ENCODE measurements at places on chromosomes 4 and X.

DNA sequence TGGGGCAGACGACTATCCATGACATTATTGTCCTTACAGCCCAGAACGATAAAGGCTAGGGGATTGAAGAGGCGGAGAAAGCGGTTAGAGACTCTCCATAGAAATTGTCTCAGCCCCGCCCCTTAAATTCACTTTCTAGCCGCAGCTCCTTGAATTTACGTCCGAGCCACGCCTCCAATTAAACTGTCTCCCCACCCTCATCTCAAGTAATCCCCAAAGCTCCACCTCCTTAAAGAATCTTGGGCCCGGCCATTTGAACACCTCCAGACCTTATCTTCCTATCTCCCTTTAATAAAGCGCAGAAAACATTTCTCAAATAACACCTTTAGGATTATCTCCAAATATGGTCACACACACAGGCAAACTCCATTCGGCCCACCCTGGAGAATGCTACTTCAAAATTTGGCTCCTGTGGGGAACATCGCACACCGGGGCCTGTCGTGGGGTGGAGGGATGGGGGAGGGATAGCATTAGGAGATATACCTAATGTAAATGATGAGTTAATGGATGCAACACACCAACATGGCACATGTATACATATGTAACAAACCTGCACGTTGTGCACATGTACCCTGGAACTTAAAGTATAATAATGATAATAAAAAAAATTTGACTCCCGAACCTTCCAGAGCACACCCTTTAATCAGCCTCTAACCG, 7.2 kb upstream of the MAGIX start:
- no peak for DNase-seq

DNA sequence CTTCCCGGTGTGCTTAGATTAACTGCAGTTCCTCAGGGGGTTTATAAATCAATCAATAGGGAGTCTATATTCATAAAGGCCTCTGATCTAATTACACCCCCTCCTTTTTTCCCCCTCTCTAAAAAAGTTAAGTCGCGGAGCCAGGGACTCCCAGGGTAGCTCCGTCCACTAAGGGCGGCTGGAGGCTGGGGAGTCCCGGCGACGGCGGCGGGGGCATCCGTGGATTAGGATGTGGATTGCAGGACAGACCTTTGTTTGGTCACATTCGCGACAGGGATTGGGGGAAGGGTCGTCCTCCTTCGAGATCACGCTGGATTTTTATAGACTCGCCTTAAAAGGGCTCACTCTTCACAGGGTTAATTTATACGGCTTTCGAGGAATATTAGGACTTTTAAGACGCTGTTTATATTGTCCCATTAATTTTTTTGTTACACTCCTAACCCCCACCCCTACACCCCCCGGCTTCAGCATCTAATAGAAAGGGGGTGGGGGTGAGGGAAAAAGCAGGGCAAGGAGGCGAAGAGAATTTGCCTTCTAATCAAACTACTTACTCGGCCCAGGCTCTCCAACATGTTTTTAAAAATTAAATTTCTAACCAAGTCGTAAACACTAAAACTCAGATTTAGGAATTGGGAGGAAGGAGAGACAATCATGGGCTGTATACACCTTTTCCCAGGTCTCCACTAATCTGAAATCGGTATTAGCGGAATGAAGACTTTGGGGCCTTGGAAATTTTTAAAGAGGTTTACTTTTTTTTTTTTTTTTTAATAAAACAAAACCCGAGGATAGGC, 8.5 kb downstream of the PITX2 start:
- DNase-seq = no peak

- DNase-seq = no peak
Measured at GRCh38 chrX:71302461-71303213, 1.1 kb downstream of the ITGB1BP2 start.

DNA sequence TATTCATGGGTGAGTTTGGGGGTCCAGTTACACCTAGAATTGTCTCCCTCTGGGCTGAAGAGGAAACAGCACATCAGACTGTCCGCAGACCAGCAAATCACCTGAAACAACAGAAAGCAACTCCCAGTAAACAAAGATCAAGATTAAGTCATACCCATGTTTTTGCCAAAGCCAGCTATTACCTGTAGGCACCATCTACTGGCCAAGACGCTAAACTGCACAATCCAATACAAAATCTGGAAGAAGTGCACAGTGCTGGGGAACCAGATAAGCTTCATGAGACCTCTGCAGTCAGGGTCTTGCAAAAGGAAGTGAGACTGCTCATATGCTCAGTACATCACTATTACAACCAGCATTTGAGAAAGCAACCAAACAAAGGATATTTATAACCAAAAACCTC, 157.5 kb upstream of the ITM2A start:
- DNase-seq = no peak

DNA sequence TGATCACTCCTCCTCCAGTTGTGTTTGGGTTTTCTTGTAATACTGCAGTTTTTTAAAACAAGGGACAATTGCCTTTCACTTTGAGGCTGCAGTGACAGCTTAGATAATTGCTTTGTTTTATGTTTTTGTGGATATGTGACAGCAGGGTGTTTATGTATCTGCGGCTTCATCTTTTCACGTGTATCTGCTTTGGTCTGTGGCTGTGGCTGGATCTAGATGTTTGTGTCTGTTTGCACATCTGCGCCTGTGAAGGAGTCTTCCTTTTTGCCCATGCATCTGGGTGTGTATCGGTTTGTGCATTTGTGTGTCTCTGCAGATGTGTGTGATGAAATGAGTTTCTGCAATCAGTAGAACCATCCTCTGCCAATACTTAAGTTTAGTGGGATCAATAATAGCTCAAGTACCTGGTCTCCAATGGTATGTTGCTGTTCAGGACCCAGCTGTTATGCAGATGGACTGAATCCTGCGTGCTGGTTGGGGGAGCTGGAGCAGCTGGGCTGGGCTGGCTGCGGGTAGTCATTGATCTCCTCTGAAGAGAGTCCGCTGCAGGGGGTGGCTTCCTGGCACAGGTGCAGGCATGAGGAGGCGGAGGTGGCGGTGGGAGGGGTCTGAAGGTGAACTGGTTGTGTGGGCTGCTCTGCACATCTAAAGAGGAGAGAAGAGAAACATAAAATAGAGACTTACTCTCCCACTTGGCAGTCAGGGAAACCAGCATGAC, 390.3 kb downstream of the SH2D1A start:
- peak; percentile 41 for DNase-seq

- DNase-seq = no peak
Measured at GRCh38 chrX:152725409-152725808, 8.1 kb downstream of the CSAG1 start.

DNA sequence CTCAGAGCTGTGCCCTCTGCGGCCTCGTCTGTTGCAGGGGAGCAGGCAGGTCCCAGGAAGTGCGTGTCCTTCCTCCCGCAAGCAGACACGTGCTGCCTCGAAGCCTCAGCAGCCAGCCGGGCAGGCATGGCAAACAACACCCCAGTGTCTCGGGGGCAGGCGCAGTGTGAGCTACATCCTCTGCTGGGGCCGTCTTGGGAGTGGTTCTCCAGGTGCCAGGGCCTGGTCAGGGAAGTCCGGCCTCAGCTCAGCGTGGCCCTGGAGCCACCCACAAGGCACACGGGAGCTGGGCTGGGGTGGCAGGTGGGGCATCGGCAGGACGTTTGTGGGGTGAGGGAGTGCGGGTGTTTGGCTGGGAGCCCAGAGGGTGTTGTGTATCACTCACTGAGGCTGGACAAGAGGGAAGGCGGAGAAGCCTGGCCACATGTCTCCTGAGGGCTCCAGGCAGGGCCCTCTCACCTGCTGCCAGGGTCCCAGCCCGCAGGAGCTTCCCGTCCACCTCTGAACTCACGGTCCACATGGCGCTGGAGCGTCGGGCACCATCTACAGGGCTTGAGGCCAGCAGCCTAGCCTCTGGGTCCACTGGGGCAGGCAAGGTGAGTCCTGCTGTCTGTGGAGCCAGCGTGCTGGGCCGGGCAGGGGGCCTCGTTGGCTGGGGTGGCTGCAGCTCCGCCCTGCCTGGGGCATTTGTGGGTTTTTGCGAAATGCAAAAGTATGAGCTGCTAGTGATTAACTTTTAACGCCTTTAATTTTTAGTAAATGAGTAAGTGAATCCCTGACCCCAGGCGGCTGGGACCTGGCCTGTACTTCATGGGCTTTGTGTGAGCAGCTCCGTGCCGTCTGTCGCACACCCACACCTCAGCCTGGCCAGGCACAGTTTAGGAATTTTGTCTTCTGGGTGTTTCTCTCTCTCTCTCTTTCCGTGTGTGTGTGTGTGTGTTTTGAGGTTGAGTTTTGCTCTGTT, 17.3 kb upstream of the UVSSA start:
- peak; percentile 25 for DNase-seq

DNA sequence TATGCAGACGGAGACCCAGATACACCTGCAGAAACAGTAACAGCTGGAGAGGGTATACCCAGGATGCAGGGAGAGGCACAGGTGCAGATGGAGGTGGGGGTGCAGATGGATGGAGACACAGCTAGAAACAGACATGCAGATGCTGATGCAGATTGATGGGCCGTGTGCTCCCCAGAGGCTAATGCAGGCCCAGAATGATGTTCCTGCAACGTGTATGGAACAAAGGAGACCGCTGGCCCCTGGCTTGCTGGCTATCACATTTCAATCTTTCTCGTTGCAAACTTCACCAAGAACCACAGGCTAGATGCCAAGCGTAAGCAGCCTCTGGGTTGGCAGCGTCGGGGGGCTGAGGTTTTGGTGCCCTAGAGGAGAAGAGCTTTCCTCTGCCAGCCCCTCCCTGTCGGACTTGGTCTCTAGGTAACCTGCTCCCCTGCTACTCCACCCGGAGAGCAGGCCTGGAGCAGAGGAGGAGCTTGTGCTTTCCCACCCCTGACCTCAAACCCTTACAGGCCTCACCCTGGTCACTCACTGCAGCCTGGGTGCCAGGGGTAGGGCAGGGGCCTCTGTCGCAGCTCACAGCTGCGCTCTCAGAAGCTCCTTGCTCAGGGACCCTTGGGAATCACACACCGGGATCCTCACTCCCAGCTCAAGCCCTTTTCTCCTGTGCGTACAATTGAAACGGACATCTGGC, 69.0 kb upstream of the PSAPL1 start:
- no peak for DNase-seq

DNA sequence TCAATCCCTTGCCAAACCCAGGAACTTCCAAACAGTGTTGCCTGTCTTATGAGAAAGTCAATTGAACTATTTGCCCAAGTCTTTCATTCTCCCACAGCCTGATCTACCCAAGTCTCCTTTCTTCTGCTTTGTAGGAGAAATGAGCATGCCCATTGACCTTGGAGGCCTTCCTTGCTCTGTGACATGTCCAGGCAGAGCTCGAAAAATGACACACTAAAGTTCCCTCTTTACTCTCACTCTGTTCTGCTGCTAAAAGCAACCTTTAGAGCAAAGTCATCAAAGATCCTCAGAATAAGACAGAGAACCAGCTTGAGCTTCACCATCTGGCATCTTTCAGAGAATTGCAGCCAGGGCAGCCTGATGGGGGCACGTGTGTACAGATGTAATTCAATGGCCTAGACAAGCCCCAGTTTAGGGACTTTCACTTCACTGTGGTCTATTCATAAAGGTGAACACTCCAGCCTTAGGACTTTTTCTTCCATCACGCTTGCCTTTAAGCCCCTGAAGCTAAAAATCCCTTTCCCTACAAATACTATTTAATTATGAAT, 136.4 kb downstream of the AMELX start:
- DNase-seq = no peak

- DNase-seq = no peak
Measured at GRCh38 chr4:128686810-128687209, 122.7 kb upstream of the JADE1 start.

- DNase-seq = no peak
Measured at GRCh38 chr4:7336732-7337131, 98.0 kb downstream of the PSAPL1 start.

DNA sequence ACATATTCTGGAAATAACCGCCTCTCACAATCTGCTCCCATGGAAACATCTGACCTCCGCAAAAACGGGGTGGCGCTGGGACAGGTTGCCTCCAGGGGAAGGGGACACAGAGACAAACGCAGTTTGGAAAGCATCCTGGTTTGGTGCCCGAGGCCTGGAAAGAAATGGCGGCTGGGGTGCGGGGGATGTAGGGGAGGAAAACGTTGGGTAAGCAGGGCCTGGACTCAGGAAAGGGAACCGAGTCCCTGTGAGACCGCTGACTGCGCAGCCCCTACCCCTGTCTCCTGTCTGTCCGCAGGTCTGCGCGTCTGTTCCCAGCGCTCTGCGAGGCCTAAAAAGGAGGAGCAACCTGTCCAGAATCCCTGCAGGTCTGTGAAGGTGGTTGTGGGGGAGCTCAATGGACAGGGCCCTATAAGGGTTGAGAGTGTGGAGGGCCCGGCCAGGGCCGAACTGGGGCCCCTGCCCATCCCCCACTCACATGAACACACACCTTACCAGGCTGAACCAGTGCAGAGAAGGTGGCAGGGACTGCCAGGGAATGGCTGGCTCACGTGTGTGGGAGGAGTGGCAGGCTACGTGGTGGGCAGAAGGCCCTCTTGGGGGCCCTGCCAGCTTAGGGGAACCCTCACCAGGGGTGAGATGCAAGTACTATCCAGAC, 672 bp downstream of the TCEAL3 start:
- DNase-seq = no peak

DNA sequence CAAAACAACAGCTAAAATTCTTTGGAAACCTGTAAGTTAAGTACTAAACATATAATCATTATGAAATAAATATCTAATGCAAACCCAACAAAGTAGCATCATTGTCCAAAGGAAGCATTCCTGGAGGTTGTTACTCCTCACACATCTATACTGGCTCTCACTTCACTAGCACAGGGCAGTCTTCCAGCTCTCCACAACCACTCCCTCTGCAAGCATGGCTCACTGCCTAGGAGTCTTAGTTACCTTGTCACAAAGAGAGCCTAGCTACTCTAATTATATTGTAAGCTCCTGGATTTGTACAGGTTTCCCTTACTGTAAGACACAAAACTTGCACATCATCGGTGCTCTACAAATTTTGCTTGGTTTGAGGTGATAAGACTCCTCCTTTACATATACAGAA, 76.1 kb downstream of the AMMECR1 start:
- no peak for DNase-seq

- no peak for DNase-seq
Measured at GRCh38 chr4:108829966-108830492, 67.2 kb upstream of the ETNPPL start.

GRCh38 chrX:24242649-24243175, 71.2 kb downstream of the SUPT20HL2 start:
- no peak for DNase-seq

GRCh38 chrX:154458954-154459778, 1.1 kb downstream of the PLXNA3 start:
- no peak for DNase-seq

- DNase-seq = no peak
Measured at GRCh38 chr4:30714408-30715031, 5.6 kb upstream of the PCDH7 start.

DNA sequence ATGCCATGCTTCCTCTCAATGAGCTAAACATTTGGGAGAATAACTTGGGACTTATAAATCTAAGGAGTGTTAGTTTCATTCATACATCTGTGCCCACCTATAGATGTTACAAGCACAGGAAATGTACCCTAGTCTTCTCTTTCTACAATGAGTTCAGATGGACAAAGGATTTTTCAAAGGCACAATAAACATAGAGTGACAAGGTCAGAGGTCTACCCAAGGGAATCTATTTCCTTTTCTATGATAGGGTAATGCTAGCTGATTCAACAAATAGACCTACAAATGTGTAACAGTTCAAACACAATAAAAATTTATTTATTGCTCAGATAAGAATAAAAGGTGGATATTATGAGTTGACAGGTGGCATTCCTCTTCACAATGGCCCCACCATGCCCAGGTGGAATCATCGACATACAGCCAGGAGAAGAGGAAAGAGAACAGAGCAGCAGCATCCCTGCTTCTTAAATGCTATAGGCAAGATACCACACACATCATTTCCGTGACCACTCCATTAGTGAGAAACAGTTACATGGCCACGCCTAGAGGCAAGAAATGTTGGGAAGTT, 421.8 kb downstream of the HNRNPD start:
- no peak for DNase-seq

Data from activated effector memory CD4-positive, alpha-beta T cell treated with Interleukin-2 at 50 U/mL for 16 hours (primary cell).